ENCODE measurements at places on chromosomes 11 and 22.

- no peak for DNase-seq
Observed at GRCh38 chr11:79067352-79067679, 373.5 kb downstream of the TENM4 start.

DNA sequence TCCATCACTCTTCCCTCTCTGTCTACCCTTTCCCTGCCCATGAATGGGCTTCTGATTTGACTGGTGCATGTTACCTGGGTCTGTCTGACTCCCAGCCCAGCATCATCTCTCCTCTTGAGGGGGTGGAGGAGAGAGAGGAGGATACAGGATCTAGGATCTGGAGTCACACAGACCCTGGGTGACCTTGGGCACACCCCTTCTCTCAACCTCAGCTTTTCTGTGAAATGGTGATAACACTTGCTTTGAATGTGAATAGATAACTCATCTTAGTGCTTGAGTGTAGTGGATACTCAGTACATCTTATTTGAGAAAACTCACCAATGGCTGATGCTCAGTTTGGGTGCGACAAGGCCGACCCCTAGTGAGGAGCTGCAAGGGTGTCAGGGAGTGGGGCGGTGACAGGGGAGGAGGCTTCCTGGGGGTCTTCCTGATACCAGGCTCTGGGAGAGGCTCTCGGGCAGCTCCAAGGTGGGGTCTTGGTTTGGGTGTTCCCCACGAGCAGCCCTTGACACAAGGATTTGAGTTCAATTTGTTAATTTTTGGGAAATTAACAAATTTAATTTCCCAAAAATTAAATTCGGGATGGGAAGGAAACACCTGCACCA lies 9.0 kb downstream of the INCENP start:
- DNase-seq, result peak; percentile 58

DNA sequence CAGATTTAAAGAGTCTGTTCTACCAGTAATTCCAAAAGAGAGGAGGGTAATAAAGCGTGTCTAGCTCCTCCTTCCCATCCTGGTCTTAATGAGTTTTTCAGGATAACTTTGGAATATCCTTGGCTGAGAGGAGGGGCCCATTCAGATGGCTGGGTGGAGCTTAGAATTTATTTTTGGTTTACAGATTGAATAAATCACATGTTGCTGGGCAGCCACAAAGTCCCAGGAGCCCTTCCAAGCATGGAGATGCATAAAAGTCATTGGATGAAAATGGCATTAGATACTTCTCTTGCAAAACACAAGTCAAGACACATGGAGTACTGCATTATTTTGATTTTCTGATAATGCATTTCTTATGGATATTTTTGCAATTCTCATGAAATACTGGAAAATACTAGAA lies 139.0 kb downstream of the TRPC6 start:
- DNase-seq, result no peak

DNA sequence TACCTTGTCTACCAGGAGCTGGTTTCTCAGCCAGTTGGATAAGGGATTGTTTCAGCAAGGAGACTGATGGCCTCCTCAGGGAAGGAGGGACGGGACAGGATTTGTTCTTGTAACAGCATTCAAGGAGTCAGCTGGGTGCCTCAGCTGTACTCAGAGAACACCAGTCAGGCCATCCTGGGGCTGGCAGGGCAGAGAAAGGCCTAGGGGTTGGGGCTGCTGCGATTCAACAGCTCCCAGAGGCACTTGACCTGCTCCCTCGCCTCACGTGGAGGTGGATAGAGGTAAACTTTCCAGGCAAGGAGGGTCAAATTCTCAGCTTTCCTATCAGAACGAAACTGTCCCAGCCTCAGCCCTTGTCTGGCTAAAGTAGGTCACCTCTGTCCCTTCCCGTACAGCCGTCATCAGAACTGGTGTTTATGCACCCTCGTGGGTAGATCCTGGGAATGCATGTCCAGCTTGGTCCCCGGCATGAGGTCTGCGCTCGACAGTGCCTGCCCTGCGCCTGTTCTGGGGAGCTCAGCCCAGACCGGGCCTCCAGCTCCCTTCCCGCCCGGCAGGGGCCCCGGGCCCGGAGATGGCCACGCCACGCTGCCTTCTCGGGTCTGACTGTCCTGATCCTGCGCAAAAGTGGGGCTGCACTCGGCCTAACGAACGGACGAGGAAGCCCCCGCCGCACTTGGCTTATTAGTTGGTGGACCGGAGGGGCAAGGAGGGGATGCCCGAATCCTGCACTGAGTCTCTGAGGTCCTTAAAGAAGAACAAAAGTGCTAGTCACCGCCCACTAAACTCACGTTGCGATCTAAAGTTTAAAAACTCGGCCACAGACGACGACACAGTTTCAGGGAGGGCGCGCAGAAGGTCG lies 762 bp upstream of the CCDC134 start:
- DNase-seq, result peak; percentile 90

GRCh38 chr11:66414120-66414934 lies 6.5 kb upstream of the NPAS4 start:
- no peak for DNase-seq

DNA sequence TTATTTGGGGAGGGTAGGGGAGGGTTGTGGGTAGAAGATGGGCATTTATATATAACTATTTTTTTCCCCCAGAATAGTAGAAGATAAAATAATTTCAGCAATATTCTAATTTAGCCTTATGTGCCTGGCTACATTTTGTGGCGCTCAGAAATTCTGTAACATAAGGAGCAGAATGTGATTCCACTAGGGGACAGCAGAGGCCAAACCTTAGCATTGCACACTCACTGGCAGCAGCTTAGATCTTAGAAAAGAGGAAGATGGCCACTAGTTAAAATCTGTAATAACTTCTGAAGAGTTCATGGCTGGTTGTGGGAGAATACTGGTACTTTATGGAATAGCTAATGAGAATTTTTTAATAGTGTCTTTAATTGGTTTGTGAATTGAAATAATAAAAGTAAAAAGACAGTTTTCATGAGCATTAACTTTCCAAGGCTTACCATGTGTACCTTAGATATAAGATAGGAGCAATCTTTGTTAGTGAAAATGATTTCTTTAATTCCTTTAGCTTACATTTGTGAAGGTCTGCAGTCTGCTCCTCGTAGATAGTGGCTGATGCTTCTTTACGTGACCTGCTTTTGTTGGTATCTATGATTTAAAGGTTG lies 33.1 kb downstream of the DDX10 start:
- no peak for DNase-seq

GRCh38 chr11:5580577-5580976 lies at the start of gene OR52B6:
OR52B6 (plus strand) TSS chr11:5580877; CDS start chr11:5580877, 0 bp downstream.
- DNase-seq, result no peak

- peak; percentile 81 for DNase-seq
Observed at GRCh38 chr22:50083462-50084079, 1.7 kb downstream of the MLC1 start.

DNA sequence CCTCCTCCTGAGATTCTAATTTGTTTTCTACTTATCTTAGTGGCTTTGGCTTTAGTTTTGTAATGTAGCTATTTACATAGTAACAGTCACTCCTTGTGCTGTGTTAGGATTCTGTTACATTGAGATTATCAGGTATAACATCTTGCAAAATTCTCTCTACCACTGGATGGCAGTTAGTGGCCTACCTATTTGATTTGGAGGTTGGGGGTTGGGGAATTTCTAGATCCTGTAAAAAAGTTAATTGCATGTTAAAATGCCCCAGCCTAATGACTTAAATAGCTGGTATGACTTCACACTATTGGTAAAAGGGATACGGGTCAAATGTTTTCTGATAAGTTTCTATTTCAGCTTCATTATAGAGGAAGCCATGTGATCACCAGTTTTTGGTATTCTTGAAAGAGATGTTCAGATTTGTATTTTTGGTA lies 2.8 kb downstream of the GRK3 start:
- no peak for DNase-seq

DNA sequence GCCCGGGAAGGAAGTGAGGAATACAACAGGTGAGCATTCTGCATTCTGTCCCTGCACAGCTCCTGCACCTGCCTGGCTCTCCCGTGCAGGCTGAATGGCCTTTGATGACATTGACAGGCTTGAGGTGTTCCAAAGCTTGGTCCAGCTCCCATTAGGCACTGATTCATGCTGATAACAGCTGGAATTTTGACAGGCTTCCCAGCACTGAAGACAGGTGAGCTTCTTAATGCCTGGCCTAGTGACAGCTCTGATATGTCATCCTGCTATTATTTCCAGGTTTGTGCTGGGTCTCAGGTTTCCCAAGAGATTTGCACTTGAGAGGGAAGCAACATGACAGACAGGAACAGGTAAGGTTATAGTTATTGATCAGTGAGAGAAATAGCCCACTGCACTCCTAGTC lies 58.0 kb upstream of the MTNR1B start:
- DNase-seq, result no peak

- peak; percentile 53 for DNase-seq
Observed at GRCh38 chr22:41286639-41287091, 678 bp upstream of the RANGAP1 start.

GRCh38 chr11:61061081-61061826 lies 41.0 kb upstream of the CD5 start:
- DNase-seq, result no peak

GRCh38 chr11:126432065-126432461 lies 76.6 kb downstream of the ST3GAL4 start:
- DNase-seq, result no peak

DNA sequence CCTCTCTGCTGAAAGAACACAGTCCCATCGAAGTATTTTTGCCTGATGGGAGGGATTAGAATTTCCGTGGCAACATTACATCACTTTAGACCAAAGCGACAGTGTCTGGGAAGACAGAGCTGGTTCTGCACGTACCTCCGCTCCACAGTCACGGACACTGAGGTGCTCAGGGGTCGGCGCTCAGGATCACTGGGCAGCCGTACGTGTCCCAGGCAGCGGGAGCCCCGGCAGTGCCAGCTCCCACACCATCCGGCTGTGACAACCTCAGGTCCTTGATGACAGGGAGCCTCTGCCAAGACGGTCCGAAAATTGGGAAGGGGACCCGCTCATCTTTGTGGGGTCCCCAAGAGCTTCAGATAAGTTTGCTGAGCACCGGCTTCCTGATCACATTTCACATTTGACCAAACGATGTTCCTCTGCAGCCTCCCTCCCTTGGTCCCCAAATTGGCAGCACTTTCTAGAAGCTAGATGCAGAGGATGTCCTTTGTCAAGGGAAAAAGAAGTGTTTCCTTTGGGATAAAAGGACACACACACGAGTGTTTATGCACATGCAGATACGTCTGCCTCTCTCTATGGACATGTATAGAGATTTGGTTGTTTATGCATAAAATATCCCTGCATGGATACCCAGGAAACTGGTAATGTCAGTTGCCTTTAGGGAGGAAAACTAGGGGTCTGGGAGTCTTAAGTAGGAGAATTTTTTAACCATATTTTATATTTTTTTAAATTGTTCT lies 61.6 kb upstream of the LINC01488 start:
- peak; percentile 89 for DNase-seq

DNA sequence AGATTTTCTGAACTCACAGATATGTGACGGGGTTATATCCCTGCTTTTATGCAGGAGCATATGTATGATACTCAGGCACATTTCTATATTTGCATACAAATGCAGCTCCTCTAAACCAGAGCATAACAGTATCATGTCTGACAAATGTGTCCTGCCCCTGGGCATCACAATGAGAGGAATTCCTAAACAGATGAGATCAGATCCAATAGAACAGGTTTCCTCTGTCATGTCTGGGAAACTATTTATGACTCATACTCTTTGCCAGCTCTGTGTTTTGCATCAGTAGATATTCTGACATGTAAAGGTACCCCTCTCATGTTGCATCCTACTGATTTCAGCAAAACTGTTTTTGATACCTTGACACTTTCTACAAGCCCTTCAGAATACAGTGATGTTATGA lies 29.4 kb downstream of the SYT9 start:
- DNase-seq, result no peak

- DNase-seq, result no peak
Observed at GRCh38 chr11:14364322-14364721, 5.3 kb upstream of the RRAS2 start.

DNA sequence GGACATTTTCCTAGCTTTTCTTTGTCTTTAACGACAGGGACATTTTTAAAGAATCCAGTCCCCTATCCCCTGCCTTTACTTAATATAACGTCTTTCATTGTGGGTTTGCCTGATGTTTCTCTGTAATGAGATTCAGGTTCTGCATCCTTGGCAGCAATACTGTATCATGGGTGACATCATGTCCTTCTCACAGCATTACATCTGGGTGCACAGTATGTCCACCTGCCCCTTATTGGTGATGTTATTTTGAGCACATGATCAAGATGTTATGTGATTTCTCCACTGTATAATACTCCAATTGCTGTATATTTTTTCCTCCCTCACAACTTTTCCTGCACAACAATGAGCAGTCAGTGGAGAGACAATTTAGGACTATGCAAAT lies 9.7 kb upstream of the STK33 start:
- DNase-seq, result no peak

- DNase-seq, result no peak
Observed at GRCh38 chr11:73188301-73188700, 29.8 kb upstream of the P2RY2 start.

DNA sequence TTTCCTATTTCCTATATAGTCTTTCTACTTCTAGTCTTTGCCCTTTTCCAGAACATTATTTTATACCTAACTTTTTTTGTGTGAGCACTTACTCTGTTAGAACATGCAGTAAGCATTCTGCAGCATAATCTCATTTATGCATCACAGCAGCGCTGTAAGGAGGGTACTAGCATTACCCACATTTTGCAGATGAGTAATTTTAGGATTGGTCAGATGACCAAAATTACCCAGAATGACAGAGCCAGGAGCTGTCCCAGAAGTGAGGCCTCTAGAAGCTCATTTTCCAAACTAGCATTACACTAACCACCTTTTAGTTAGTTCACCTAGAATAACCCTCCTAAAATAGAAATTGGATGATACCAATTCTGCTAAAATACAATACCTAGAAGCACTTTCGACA lies 47.1 kb upstream of the ARHGAP32 start:
- DNase-seq, result no peak

- peak; percentile 76 for DNase-seq
Observed at GRCh38 chr11:5291207-5291838, 10.4 kb downstream of the OR51B4 start.

GRCh38 chr11:42444406-42444805 lies 867.4 kb upstream of the API5 start:
- peak; percentile 52 for DNase-seq

DNA sequence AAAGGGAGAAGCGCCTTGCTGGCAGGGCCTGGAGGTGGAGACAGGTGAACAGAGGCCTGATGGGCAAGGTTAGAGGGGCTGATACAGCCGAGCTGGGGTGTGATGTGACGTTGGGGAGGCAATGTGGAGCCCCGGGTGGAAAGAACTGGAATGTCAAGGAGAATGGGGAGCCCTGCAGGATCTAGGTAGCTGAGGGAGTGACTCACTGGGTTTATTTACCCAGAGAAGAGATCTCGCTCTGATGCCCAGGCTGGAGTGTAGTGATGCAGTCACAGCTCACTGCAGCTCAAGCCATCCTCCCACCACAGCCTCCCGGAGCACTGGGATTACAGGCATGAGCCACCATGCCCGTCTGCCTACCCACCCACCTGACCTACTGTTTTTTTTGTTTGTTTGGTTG lies 1.9 kb upstream of the CYB5R3 start:
- peak; percentile 94 for DNase-seq

DNA sequence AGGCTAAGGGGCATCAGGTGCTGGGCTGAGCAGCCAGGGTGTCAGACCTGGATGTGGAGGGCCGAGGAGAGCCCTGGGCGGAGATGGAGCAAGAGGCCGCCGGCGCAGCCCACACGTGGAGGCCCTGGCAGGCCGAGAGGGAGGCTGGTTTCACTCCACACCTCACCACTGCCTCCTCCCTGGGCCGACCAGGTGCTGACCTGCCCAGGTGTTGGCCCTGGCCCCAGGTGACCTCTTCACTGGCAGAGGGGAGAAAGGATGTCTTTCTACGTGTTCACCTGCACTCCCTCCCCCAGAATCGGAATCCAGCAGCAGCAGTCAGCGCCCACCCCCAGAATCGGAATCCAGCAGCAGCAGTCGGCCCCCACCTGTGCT lies 781 bp downstream of the ANO9 start:
- no peak for DNase-seq

All from osteoblast (primary cell).